Smooth muscle cell of trachea (primary cell): ENCODE measurements at places on chromosomes 1 and 21. TPM values are rescaled to one million over a fixed set of nuclear protein-coding genes. Genes with fewer than 3 reads are reported as not detected.

The TBX19 gene
- 0.58 and 2.0 TPM in 2 replicates for total RNA-seq

The TAS1R3 gene
- total RNA-seq: 0.15 and 0.50 TPM in 2 replicates

The TNFRSF9 gene
- 0.17 TPM in 1 of 2 replicates, not detected in the other for total RNA-seq

The CDC42BPA gene
- 47.8 and 53.4 TPM in 2 replicates for total RNA-seq

The CFHR5 gene
- not detected in 2 replicates for total RNA-seq
